GM12891 (cell line): ENCODE measurements at places on chromosomes 5 and 9.

- DNase-seq: no peak
Measured at GRCh38 chr5:125967576-125967975, 455.6 kb upstream of the GRAMD2B start.

DNA sequence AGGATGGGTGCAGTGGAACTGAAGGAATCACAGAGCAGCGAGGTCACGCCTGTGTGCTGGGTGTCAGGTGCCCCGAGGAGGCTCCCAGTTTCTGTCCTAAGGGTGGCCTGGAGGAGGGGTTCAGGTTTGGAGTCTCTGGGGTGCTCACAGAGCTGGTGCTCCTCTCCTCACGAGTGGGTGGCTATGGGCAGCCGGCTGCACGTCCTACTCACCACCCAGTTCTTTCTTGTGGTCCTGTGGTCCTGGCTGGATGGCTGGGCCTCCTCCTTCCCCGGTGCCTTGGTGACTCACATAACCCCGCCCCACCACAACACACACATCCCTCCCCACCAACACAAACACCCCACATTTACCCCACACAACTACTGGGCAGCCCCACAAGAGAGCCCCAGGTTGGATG lies 9.9 kb upstream of the PTGS1 start:
- DNase-seq: no peak

GRCh38 chr5:158326256-158326655 lies 467.3 kb upstream of the CLINT1 start:
- no peak for DNase-seq

GRCh38 chr5:32880796-32881195 lies 169.7 kb downstream of the NPR3 start:
- DNase-seq: no peak

DNA sequence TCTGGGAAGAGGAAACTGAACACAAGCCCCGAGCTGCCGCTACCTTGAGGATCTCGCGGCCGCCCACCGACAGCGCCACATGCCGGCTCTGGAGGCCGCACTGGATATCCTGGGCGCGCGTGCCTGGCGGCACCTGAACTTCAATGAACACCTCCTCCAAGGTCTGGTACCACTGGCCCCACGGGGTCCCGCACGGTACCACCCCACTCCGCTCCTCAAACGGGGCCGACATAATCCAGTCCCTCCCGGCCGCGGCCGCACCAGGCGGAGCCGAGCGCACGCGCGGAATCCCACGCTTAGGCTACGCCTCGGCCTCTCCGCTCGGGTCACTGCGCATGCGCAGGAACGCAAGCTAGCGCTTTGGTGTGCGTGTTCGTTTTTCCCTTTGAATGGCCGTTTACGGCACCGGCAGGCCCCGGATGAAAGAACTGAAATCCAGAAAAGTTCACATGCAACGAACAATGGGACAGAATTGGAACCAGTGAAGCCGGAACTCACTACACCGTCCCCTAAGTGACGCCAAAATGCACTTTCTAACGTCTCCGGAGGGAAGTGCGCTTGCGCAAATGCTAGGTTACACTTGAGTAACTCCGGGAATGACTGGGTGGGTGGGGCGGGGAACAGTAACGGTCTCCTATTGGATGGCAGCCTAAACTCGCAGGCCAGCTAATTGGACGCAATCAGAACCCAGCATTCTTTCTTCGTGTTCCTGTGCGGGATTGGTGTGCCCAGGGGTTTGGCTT lies at the start of gene NUDCD2:
TSS of gene NUDCD2 (minus strand) at position 284 of the 743 bp plus-strand sequence. CDS start at position 232, 52 bp downstream.
- peak; percentile 48 for DNase-seq

GRCh38 chr5:169161022-169161680 lies 139.8 kb downstream of the SLIT3 start:
- DNase-seq: no peak

DNA sequence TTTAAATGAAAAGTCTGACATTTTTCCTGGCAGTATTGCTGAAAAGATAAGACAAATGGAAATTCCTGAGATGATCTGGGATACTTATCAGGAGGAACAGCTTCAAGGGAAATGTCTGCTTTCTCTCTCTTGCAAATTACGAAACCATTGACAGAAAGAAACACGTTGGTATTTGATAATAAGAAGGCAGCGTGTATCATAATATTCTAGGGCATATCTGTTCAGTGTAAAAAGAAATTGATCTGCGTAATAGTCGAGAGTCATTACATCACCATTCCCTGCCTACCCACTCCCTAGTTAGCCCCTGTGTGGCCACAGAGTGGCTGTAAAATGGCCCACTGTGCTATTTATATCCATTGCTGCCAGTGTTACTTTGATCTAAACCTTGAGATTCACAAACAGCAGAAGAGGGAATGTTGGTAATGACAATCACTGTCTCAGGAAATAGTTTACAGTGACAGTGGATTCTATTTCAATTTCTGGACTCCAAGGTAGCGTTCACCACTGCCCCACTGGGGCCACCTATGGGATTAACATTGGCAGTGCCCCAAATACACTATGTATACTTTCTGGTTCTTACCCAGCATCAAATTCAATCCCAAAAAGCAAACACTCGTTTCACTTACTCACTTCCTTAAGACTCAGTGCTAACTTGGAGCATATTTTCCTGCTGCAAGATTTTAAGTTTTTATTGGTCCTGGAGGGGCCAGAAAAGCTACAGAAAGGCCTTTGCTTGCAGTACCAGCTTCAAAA lies 133.4 kb upstream of the GAS1 start:
- DNase-seq: no peak

- DNase-seq: no peak
Measured at GRCh38 chr9:98429613-98430012, 174.2 kb upstream of the TBC1D2 start.

DNA sequence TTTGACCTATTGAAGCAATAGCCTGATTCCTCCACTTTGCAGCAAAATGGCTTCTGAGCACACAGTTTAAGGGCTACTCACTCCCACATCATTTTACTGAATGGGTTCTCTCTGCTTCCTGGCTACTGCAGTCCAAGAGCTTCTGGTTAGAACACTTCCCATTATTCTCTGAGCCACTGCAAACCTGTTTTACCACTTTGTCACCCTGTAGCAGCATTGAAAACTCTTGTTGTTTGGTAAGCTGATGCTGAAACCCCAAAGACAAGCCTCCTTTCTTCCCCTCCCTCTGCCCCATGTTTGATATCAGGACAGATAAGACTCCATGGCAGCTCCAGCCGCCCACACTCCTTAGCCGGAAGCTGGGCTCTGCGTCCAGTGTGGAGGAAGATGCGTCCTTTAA lies 84.4 kb upstream of the RARS1 start:
- DNase-seq: no peak

DNA sequence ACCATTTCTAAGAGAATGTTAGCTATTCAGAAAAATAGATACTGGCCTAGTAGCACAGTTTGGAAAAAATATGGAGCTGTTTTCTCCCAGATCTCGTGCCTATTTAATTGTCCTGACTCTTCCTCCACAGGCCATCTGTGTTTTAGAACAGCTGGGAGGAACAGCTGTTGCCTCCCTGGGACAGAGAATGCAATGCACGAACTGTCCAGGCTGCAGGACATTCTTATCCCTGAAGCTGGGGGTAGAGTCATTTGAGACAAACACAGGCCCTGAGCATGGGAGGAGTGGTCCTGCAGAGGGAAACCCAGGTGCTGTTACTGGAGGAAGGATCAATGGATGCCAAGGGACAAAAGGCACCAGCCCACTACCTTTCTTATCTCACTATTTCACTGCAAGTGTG lies 20.9 kb upstream of the SPARC start:
- DNase-seq: no peak
